Daoy (cell line): ENCODE measurements at places on chromosomes 1 and 21.
A peak's percentile ranks its signal among the peaks of the same experiment; 100 is the strongest.

DNA sequence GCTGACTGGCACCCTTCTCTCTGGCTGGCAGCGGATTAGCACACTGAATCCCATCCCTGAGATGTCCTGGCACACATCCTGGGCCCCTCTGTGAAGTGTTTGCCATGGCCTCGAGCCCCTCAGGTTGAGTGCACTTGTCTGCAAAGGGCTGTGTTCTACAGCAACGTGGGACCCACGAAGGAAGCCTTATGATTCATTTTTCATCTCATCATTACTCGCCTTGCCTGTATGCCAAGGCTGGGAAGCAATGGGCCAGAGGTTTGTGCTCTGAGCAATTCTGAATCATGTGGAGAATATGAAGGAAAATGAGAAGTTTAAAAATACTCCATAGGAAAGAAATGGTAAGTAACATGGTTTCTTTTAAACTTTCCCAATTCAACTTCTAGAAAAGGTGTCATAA is 124.8 kb upstream of the LMO4 start:
- peak; percentile 22 for DNase-seq

DNA sequence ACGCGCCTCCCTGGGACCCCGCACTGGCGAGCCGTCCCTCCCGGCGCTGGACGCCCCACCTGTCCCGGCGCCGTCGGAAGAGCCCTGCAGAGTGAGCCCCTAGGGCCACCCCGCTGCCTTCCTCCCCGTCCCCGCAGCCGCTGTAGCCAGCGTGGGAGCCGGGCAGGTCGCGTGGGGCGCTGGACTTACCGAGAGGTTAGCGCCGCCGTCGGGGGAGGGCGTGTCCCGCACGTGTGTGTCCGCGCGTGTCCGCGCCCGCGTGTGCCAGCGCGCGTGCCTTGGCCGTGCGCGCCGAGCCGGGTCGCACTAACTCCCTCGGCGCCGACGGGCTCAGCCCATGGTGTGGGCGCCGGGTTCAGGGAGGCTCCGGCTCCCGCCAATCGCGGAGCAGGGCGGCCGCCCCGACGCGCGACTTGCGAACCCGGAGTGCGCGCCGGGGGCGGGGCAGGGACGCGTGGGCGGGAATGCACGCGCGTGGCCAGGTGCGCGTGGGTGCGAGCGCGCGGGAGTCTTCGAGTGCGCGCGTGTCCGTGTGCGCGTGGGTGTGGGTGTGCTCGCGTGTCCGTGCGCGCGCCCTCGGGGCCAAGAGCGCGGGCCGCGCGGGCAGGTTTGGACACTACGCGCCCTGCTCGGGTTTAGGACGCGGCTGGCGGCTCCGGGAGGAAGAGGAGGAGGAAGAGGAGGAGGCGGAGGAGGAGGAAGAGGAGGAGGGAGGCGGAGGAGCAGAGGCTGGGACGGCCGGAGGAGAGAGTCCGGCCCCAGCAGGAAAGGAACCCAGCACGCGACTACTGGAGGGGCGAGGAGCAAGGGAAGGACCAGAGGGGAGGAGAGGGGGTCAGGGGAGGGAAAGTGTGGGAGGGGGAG is 145.2 kb upstream of the ETS2 start:
- peak; percentile 61 for DNase-seq

DNA sequence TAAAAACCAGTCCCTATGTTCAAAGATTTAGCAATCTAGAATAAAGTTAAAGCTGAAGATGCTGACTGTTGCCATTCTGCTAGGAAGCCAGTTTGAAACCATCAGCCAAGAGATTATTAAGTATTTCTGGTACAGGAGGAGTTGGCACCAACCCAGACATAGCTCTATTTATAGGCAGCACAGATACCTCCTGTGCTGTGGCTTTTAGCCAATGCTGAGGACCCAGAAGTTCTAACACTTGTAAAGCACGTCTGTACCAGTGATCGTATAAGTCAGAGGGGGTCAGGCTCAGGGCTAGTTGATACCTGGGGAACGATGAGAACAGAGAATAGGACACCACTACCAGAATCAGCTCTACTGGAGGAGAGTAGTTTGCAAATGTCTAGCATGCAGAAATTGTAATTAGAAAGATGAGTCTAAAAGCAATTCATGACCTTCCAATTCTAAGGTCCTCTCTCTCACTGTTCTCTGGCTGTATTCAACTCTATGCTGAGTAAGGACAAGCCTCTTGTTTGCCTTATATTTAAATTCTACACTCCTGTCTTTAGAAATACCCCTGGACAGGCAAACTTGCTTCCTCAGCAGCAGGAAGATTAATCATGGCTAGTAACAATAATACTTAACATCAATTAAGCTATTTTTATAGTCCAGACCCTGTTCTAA is 96.8 kb upstream of the PALMD start:
- peak; percentile 15 for DNase-seq

- no peak for DNase-seq
Observed at GRCh38 chr1:14304381-14304865, 294.1 kb upstream of the KAZN start.

GRCh38 chr1:91830242-91831131 is 55.5 kb downstream of the TGFBR3 start:
- DNase-seq: peak; percentile 85

DNA sequence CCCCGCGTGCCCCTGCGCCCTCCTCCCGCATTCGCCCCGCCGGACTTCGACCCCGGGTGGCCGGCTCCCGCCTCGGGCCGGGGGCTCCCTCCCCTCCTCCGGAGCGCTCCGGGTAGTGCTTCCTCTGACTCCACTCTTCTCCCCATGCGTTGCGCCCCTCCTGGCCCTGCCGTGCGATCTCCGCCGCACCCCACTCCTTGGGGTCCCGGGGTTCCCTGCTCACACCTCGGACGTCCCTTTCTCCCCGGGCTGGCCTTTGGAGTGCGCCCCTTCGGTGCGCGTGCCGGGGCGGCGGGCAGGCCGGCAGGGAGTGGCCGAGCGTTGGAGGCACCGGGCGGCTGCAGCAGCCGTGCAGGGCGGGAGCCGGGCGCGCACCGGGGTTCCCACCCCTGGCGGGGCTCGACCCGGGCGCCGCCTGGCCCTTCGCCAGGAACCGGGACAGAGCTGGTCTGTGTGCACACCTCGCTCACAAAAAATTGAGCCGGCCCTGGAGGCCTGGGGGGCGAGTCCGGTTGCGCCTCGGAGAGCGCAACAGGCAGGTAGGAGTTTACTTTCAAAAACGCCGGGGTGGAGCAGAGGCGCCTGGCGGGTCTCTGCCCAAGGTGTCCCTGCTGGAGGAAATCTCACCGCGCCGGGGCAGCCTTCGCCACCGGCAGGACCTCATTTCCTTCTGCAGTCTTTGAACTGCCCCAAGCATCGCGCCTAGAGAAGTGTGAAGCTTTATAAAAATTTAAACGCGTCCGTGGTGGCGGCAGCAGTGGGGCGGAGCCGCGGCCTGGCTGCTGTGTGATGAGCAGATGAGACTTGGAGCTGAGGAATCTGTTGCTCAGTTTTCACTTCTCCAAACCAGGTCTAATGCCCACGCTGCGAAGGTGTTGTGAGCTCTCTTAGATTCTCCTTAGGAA is 650 bp downstream of the VANGL1 start:
- DNase-seq: peak; percentile 77

- peak; percentile 56 for DNase-seq
Observed at GRCh38 chr1:51642739-51643142, 25.8 kb downstream of the OSBPL9 start.

DNA sequence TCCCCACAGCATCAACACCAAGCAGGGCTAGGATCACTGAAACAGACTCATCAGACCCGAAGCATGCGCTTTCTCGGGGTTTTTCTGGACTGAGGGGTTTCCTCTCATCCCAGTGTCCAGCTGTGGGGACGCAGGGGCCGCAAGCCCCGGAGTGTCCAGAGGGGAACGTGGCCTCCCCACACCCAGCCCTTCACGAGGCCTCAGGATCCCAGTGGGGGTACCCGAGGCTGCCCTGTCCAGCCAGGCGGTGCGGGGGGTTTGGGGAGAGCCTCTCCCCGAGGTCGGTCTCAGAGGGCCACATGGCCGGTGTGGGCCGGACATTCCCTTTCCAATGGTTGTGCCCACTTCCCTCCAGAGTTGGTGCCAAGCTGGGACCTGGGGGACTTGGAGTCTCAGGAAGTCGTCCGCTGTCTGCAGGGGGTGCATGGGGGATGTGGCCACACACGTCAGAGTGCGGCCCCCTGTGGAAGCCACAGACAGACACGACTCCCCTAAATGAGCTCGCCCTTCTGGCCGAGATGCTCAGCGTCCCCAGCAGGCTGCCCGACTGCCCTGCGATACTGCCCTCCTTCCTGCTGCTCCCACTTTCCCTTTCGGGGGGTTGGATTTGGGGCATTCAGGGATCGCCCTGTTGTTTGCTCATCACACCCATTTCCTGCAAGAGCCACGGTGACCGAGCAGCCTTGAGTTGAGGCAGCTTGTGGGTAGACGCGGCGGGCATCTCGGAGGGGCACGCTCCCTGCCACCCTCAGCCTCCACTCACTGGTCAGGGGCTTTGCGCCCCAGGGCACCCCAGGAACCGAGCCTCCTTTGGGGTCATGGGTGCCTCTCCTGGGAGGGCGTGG is 4.1 kb downstream of the COL6A1 start:
- no peak for DNase-seq

GRCh38 chr1:158181577-158181922 is 855 bp downstream of the CD1D start:
- DNase-seq: no peak

DNA sequence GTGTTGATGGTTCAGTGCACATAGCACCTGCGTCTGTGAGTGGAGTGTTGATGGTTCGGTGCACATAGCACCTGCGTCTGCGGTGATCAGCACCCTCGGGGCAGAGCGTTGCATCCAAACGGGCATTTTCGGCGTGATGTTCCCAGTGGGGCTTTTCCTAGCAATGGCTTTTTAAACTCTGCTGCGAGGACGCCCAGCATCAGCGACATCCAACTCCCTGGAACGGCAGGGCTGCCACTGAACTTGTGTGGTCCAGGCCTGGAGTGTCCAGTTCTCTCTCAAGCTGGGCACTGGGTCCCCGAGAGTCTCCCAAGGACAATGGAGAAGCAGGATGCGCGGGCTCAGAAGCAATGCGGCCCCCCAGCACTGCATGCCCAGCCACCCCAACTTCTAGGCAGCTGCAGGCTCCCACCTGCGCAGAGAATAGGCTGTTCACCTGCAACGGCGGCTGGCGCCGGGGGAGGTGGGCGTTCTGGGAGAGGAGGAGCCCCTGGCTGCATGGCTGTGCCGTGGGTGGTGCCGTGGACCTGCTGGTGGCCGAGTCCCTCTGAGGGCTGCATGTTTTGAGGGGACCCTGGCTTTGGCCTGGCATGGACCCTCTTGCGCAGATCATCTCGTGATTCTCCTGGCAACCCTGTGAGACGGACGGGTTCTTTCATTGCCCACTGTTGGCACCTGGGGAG is 10.1 kb upstream of the C1orf174 start:
- DNase-seq: no peak

GRCh38 chr1:20695515-20695914 is 22.3 kb downstream of the KIF17 start:
- no peak for DNase-seq

GRCh38 chr1:27961646-27962221 is 2.0 kb downstream of the XKR8 start:
- no peak for DNase-seq

DNA sequence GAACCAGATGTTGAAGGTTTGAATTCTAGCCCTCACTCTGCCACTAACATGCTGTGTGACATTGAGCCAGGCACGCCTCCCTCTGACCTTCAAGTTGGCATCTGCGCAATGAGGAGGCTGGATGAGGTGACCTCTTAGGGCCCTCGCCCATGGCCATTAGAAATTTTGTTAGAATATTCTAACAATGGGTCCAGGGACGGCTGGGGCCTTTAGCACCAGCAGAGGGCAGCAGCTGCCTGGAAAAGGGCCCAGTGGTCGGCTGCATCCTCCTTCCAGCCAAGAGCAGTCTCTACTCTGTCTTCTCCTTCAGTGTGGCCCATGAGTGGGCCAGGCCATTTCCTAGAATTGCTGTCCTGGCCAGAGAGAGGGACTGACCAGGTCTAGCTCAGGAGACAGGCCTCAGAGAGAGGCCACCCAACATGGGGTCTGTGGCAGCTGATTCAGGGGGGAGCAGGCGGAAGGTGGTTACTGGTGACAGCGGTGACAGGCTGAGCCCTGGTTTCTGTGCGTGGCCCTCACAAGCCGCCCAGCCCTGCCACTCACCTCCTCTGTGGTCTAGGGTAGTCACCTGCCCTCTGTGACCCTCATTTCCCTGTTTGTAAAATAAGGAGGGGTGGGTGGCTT is 101.3 kb upstream of the ACTL8 start:
- DNase-seq: peak; percentile 56

DNA sequence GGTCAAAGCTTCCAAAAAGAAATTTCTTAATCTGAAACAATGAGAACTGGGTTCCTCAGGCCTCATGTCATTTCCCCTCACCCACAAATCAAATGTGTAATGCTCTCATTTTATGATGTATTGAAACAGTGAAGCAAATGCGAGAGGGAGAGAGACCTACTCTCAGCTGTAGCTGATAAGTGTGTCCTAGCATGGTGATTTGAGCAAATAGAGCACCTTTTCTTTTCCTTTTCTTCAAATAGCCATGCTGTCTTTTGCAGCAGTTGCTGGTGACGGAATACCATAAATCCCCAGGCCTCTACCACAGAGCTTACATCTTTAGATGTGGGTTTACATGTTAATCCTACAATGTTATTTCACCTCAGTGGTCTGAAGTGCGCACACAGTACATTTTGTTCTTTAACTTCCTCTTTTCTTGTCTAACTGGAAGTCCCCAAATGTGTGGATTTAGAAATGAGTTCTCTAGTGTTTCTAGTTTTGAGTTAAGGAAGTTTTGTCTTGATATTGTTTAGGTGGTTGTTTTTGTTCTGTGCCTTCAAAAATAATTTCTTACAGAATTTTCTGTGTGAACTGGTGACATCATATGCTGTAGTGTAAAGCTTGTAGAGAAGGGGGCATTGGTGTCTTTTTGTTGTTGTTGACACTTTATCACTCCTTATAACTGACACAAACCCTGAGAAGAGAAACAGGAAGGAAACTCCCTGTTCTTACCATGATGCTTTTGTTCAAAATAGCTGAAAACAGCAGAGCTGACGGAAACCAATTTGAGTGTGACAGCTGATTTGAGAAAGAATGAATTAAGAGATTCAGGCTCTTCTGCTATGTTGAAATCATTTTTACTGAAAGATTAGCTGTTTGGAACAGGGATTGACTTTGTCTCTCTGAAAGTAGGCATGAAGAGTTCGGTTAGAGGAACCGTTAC is 12.2 kb downstream of the SMAP2 start:
- no peak for DNase-seq

DNA sequence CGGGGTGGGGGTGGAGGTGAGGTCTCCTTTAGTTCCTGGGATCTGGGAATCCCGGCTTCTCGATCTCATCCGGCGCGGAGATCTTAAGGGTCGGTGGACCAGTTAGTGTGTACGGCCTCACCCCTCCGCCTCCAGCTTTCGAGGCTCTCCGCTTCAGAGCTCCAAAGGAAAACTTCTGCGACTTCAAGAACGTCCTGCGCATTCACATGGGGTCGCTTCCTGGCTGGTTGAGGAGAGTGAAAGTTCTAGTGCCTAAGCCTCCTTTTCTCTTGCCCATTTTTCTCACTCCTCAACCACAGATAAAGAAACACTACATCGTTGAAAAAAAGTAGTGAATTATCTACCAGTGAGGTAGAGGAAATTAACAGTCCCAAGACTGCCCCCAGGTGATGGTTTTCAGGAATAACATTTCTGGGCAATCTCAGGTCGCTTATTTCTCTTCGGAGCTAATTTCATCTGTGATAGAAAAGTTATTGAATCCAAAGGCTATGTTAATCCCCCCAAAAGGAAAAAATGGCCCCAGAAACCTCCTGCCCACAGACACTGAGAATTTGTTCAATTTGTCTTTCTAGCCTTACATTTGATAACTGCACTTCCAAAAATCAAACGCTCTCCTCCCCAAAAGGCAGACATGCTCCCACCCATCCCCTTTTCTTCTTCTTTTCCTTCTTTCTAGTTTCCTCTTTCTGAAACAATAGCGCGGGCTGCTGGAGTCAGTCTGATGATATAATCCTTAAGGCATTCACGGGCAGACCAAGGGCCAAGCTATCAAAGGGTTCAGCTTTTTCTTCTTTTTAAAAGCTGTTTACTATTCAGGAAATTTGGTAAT is 20.6 kb upstream of the TBX15 start:
- peak; percentile 57 for DNase-seq
